ENCODE measurements at places on chromosomes 11 and 22.

- no peak for DNase-seq
Observed at GRCh38 chr11:126482586-126483108, 127.2 kb downstream of the ST3GAL4 start.

GRCh38 chr22:46131151-46131587 is 19.2 kb upstream of the PPARA start:
- DNase-seq, result no peak

- no peak for DNase-seq
Observed at GRCh38 chr11:64009710-64010109, 23.5 kb downstream of the OTUB1 start.

GRCh38 chr11:93796441-93797231 is 12.6 kb downstream of the MED17 start:
- DNase-seq, result no peak

GRCh38 chr11:71355281-71355680 is 92.9 kb downstream of the DHCR7 start:
- no peak for DNase-seq

- DNase-seq, result no peak
Observed at GRCh38 chr11:101840704-101841103, 74.1 kb upstream of the CEP126 start.

DNA sequence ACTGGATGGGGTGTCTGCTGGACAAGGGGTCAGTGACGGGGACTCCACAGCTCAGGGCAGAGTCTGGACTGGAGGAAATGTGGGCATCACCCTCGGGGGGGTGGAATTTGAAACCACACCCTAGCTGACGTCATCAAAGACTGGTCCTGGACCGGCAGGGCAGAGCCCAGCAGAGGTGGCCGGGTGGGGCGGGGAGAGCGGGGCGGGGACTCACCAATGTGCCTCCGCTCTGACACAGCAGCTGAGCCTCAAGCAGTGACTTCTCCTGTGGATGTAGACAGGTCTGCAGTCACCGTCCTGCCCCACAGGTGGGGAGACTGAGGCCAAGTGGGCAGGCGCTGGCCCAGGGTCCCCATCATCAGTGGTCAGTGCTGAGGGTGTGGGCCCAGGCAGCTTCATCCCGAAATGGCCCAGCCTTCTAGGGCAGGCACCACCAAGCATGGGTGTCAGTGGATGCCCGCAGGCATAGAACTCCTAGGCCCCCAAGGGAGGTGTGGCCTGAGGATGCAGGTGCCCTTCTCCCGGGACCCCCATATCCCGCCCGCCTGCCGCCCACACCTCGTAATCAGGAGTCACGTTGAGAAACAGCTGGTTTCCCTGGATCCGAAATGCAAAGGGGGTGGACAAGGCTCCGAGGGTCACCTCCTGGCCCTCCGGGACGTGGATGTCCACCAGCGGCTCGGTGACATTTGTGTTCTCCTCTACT is 603 bp downstream of the CDHR5 start:
- no peak for DNase-seq

DNA sequence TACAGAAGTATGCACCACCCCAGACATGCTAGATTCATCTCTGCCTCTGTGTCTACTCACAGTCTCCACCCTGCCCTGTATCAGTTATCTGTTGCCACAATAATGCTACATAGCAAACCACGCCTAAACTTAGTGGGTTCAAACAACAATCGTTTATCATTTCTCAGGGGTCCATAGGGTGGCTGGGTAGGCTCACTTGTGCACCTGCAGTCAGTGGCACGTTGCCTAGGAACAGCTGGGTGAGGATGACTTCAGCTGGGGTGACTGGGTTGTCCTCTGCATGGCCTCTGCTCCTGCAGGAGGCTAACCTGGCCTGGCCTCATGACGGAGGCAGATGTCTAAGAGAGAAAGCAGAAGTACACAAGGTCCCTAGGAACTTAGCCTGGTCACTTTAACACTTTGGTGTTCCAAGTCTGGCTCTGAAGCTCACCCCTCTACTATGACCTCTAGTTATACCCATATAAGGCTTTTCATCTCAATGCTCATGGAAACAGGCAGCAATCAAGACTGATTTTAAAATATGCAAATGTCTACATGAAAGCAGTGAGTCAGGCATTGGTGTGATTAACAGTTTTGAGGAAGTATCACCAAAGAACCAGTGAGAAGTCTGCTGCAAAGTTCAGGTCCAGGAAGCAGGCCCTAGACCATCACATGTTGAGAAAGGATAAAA is 10.7 kb downstream of the OLFML1 start:
- DNase-seq, result no peak

GRCh38 chr22:18965526-18966421 is 29.7 kb upstream of the PRODH start:
- no peak for DNase-seq

DNA sequence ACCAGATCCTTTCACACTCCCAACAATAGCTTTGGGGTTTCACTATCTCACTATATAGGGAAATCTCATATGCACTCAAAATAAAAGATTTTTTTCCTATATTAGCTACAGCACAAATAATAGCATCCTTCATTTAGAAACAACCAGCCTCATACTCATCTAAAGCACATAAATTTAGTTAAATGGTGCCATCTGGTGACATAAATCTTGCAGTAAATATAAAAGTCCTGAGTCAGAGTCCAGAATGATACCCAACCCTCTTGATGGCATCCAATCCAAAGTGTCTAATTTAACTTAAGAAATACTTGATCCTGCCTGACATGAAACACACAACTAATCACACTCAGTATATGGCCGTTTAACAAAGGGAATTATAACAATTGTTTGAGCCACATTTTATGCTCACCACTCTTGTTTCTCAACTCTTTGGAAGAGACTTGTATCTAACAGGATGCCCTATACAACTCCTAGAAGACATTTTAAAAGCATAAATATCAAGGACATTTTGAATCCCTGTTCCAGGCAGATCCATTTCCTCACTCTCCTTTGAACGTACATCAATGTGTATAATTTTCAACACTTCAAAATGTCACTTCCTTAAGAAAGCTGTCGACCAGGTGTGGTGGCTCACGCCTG is 36.2 kb downstream of the DLG2 start:
- no peak for DNase-seq

- no peak for DNase-seq
Observed at GRCh38 chr22:43081968-43082367, 7.2 kb downstream of the TTLL1 start.

DNA sequence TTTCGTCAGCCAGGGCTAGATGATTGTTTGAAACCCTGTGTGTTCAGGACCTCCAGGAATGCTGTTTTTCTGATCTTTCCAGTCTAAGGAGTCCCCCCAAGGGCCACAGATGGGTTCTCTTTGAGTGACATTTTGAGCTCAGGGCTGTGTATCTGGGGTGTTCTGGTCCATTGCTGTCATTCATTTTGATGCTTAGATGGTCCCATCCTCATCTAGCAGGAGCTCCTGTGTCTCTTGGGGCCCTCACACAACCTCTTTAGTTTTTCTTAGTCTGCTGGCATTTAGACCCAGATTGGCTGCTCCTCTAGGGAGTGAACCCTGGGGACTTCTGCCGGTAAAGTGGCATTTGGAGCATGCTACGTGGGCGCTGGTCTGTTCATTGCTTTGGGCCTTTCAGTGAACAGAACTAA is 39.1 kb downstream of the MED15 start:
- DNase-seq, result no peak

DNA sequence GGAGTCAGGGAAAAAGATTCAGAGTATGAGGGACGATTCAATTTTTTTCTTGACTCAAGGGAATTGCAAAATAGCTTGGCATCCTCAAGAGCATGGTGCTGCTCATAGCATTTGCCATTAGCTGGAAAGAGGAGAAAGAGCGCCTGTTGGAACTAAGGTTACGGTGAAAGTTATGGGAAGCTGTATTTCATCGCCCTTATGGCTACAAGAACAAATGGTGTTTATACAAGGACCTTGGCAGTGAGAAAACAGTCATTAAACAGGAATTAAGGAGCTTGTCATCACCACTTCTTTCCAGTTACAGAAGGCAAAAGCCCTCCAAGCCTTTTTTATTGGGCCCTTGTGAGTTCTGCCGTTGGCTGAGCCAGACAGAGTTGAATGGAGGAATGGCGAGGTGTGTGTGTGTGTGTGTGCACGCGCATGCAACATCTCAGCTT is 74.2 kb downstream of the ALX4 start:
- no peak for DNase-seq

DNA sequence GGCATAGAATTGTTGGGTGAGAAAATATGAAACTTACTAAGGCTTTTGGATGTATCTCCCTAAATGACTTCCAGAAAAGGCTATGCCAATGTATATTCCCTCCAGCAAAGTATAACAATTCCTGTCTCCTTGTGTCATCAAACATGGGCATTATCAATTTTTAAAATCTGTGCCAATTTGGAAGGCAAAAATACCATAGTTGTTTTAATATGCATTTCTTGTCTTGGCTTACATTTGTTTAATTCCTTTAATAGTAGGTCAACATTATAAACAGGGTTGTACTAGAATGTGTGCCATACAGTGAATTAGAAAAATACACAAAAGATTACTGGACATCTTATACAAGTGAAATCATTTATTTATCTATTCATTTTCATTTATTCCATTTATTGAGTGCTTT is 41.6 kb downstream of the DCUN1D5 start:
- DNase-seq, result no peak

- DNase-seq, result no peak
Observed at GRCh38 chr11:40722179-40722795, 737.2 kb downstream of the LRRC4C start.

- DNase-seq, result peak; percentile 61
Observed at GRCh38 chr11:66289548-66290329, 796 bp upstream of the YIF1A start.

DNA sequence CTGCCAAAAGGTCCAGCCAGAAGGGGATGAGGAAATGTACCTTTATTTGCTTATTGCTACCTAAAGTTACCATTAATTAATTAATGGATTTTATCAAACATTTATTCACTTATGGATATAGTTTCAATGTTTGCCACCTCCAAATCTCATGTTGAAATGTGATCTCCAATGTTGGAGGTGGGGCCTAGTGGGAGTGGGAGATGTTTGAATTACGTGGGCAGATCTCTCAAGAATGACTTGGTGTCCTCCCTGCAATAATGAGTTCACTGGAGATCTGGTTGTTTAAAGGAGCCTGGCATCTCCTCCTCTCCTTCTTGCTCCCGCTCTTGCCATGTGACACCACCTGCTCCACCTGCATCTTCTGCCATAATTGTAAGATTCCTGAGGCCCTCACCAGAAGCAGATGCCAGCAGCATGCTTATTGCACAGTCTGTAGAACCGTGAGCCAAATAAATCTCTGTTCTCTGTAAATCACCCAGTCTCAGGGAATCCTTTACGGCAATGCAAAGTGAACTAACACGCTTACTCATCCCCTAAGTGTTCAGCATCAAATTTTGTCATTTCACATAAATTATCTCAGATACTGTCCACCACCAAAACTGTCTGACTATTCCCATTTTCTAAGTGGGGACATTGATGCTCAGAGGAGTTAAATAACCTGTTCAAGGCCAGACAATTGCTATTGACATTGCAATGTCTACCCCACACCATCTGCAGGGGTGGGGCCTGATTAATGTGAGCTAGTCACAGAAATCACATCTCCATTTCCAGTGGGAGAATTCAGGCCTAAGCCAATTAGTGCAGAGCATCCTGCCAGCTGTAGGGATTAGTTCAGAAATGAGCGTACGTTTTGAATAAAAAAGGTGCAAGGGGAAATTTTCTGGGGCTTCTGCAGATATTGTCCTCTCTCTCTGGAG is 51.6 kb upstream of the SYN3 start:
- DNase-seq, result no peak

DNA sequence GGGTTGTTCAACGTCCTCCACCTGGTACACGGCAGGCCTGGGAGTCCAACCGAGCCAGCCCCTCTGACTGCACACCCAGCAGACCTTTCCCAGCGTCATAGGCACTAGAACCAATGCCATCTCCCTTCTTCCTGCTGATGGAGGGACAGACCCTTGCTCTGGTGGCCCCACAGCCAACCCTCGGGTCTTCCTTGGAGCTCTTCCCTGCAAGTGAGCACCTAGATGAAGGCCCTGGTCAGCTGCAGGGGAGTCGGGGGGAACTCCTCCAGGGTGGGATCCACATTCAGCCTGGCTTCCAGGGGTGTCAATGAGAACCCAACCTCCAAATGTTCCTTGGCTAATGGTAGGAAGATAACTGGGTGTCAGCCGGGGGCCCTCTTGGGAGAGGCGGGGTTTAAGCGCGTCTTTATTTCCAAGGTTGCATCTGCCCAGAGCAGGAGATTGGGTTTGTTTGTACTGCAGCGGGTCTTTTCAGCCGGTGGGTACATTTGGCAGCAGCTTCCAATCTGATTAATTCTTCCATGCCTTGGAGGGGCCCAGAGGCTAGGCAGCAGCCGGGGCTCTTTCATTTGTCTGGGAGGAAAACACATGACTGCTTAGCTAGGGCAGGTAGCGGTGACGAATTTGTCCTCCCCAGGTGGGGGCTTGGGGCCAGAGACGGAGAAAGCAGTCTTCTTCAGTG is 56.0 kb upstream of the SHISAL1 start:
- no peak for DNase-seq

DNA sequence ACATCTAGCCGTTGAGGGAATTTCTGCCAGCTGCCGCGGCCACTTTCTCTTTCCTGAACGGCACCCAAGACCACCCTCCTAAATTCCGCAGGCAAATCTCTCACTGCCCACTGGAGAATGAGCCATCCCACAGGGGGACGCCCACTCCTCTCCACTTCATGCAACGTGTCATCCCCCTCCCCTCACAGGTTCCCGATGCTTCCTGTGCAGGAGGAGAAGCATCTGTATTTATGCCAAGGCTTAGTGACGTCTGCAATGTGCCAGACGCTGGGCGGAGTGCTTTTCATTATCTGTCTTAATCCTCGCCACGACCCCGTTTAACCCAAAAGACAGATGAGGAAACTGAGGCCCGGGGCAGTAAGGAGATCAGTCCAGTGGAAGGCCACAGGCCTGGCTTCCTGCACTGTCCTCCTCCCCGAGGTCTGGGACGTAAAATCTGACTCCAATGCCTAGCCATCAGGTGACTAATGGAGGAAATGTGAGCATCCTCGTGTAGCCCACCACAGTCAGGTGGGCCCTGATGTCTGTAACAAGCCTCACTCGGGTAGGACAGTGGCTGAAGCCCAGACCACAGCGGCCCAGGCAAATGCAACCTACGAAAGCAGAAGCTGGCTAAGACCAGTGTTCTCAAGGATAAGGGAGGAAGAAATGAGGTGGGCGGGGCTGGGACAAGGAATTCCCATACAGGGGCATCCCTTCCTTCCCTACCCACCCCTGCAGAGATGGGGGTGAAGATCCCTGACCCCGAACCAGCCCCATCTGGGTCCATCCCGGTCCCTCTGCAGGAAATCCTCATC is 23.1 kb downstream of the MN1 start:
- no peak for DNase-seq

DNA sequence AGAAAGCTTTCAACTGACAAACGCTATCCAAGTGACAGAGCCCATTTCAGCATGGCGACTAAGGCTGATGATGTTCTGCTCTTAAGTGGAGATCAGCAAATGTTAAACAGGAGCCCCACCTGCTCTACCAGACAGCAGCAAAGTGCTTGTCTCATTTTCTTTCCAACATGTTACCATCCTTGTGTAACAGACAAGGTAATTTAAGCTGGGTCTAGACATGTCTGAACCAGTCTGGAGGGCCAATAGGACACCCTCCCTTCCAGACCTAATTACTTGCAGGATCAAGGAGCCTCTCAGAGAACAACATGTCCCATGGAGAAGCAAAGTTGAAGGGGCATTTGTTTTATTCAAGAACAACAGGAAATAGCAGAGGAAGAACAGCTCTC is 3.9 kb upstream of the LMO2 start:
- DNase-seq, result no peak

- DNase-seq, result no peak
Observed at GRCh38 chr11:106962995-106963394, 55.3 kb downstream of the GUCY1A2 start.

GRCh38 chr11:123430721-123431497 is 840 bp downstream of the GRAMD1B start:
- DNase-seq, result peak; percentile 64

Data from stimulated activated CD4-positive, alpha-beta T cell treated with anti-CD3 and anti-CD28 coated beads, TNF-alpha, amount 100 ng/mL, for 24 hours (primary cell).